ENCODE measurements at places on chromosomes 6 and 20.
A peak's percentile ranks its signal among the peaks of the same experiment; 100 is the strongest.

DNA sequence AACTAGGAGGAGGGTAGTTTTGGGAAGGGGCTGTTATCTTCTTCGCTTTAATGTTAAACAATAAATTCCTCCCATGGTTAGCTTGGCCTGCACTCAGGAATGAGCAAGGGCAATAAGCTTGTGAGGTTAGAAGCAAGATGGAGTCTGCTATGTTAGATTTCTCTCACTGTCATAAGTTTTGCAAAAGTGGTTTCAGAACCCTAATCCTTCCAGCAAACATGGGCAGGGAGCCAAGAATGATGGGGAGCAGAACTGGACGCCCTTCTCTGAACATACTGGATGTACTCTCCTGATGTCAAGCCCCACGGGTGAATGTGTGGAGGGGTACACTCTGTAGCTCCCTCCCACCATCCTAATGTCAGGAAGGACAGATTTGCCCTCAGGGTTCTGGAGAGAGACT, 22.3 kb downstream of the C6orf163 start:
- no peak for DNase-seq

DNA sequence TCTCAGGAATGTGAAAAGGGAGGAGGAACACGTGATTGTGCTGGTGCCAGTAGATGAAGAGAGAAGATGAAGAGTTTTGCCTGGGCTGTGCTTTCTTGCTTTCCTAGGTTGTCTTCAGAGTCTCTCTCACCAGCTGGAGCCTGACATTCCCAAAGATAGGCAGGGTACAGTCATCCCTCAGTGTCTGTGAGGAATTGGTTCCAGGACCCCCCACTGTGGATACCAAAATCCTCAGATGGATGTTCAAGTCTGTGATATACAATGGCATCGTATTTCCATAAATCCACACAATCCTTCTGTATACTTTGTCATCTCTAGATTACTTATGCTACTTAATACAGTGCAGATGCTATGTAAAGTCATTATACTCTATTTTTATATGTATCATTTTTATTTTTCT, 113.5 kb downstream of the SAMD5 start:
- peak; percentile 24 for DNase-seq

DNA sequence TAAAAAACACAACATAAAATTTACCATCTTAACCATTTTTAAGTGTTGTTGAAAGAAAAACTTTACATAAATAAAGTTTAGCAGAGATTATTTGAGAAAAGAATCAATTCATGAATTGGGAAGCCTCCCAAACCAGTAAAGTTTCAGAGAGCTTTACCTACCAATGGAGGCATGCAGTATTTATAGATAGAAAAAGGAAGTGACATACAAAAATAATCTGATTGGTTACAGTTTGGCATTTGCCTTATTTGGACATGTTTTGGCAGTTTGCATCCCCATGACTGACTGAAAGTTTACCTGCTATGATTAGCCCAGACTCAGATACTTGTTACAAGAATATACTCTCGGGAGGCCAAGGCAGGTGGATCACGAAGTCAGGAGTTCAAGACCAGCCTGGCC, 3.7 kb upstream of the CMTR1 start:
- no peak for DNase-seq

- no peak for DNase-seq
Observed at GRCh38 chr6:131955192-131955591, 4.0 kb upstream of the CCN2 start.

GRCh38 chr20:2135013-2135412, 33.4 kb downstream of the STK35 start:
- DNase-seq = no peak

GRCh38 chr20:59987135-59987534, 28.9 kb downstream of the CDH26 start:
- no peak for DNase-seq

DNA sequence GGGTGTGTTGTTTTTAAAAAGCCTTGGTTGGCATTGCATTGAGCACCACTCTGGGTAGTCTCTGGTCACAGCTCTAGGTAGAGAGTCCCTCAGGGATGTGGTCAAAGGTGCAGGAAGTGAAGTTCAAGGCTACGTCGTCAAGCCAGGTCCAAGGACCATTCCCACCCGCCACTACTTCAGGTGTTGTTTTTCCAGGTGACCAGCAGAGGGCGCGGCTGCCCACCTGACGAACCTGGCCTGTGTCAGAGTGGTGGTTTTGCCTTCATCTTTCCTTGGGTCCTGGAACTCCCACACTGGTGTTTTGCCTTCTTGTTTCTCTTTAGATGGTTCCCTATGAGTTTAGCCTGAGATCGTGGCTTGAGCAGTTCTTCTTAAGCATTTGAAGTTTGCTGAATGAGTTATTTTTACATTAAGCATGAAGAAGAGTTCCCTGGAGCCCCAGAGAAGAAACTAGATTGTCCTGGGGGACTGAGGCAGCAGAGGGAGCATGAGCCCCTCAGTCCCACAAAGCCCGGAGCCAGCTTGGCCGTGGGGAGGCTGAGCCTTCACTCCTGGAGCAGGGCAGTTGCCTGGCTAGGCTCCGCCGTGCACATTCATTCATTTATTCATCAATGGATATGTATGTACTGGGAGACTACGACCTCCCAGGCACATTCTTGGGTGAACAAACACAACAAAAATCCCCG, 5.6 kb upstream of the PHACTR3 start:
- peak; percentile 57 for DNase-seq

DNA sequence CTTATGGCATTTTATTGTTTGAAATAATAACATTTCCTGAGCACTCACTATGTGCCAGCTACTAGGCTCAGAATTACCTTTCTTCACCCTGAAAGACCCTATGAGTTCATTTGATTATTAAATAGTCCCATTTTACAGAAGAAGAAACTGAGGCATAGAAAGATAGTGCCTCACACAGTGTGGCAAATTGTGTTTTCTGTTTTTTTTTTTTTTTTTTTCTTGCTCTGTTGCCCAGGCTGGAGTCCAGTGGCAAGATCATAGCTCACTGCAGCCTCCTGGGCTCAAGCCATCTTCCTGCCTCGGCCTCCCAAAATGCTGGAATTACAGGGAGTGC, 59.7 kb upstream of the PTPN1 start:
- no peak for DNase-seq

GRCh38 chr20:34797012-34797995, 28.1 kb downstream of the NCOA6 start:
- DNase-seq = no peak
